Activated CD8-positive, alpha-beta memory T cell treated with anti-CD3 and anti-CD28 coated beads for 1 hour (primary cell): ENCODE measurements at places on chromosomes 5 and 9.

GRCh38 chr9:137169896-137170358, at the start of gene LRRC26:
Gene LRRC26 (minus strand): TSS chr9:137170051. CDS start chr9:137169943, 108 bp downstream.
- DNase-seq = no peak

- DNase-seq = no peak
Measured at GRCh38 chr5:60177596-60177995, 284.1 kb upstream of the PDE4D start.

GRCh38 chr5:33999978-34000377, 7.9 kb downstream of the AMACR start:
- no peak for DNase-seq

DNA sequence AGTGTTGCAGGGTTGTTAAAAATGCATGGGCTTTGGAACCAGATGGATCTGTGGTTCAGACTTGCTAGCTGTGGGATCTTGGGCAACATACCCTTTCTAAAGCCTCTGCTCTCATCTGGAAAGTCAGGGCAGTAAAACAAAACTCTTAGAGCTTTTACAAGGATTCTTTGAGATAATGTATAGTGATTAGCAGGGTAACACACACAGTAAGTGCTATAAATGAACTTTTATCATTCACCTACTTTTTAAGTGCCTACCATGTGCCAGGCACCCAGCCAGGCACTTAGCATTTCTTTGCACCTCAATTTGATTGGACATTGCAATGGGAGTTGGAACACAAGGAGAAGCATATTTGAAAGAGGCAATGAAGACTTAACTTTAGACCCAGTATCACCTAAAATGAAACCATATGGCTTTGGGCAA, 208.6 kb upstream of the PAPPA start:
- no peak for DNase-seq

- no peak for DNase-seq
Measured at GRCh38 chr9:121640076-121640475, 11.4 kb upstream of the DAB2IP start.

GRCh38 chr5:109945097-109945678, 255.5 kb downstream of the MAN2A1 start:
- DNase-seq = no peak

DNA sequence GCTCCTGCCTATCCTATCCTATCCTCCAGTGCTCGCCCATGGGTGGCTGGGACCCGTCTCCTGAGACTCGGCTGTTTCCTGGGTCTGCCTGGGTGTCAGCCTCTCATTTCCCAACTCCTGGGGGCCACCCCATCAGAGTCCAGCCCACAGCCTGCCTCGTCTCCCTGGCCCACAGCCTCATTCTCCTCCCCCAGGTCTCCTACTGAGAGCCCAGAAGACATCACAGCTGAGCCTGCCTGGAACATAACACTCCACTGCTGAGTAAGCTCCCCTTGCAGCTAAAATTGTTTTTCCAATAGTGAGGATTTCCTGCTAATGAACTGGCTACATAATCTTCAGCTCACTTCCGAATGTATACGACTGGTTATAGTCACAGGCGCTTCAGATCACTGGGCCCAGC, 95.3 kb downstream of the TTLL11 start:
- no peak for DNase-seq

DNA sequence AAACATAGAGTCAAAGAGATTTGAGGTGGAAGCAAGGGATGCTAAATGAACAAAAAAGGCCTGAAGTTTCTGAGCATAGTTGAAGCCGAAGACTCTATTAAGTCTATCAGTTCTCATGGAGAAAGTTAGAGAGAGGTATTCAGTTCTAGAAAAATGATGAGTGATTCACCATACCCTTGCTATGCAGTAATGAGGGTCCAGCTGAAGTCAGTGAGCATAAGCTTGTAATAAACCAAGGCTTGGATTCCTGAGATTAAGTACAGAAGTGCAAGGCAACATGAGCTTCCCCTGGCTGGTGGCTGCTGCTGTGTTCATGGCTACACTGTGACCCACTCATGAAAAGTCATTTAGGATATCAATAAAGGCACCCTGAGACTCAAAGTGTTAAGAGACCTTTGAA, 129.7 kb upstream of the MTAP start:
- DNase-seq = no peak

- DNase-seq = no peak
Measured at GRCh38 chr5:174623433-174624019, 100.9 kb upstream of the MSX2 start.

GRCh38 chr5:170636206-170636605, 132.4 kb downstream of the KCNIP1 start:
- no peak for DNase-seq
